Activated naive CD8-positive, alpha-beta T cell treated with anti-CD3 and anti-CD28 coated beads for 36 hours (primary cell): ENCODE measurements at places on chromosomes 11 and 22.

DNA sequence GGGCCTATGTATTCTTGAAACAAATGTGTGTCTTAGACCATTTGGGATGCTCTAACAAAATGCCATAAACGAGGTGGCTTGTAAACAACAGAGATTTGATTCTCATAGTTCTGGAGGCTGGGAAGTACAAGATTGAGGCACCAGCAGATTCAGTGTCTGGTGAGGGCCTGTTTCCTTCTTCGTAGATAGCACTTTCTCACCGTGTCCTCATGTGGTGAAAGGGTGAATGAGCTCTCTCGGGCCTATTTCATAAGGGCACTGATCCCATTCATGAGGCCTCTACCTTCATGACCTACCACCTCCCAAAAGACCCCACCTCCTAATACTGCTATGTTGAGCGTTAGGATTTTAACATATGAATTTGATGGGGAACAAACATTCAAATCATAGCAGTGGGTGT, 6.4 kb upstream of the NNMT start:
- no peak for DNase-seq

DNA sequence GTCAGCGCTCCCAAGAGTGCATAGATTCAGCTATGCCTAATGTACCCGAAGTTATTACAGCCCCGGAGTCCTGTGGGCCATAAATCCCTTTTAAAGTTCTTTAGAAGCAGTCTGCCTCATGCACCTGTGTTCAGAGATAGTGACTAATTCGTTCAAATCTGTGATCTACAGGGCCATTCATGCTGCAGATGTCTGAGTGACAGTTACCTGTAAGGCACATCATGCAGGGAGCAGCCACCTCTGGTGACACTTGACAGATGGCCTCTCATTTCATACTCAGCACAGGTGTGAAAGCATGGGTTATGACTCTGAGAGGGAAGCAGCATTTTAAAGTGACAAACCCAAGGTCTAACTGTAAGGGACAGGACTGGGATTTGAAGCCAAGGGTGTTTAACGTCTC, 2.4 kb upstream of the E2F8 start:
- no peak for DNase-seq

- no peak for DNase-seq
Measured at GRCh38 chr22:27689664-27690063, 111.9 kb downstream of the MN1 start.

DNA sequence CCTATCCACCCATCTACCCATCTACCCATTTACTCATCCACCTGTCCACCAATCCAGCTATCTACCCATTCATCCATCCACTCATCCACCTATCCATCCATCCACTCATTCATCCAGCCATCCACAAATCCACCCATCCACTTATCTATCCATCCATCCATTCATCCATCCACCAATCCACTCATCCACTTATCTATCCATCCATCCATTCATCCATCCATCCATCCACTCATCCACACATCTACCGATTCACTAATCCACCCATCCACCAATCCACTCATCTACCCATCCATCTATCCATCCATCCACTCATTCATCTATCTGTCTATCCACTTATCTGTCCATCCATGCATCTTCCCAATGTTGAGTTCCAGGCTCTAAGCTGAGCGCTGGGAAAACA, 1.7 kb upstream of the SPI1 start:
- DNase-seq: no peak

- no peak for DNase-seq
Measured at GRCh38 chr11:12382451-12382850, 5.1 kb downstream of the PARVA start.
